Esophagus mucosa (tissue), 1 donor: ENCODE measurements at places on chromosomes 1 and 21. TPM values are rescaled to one million over a fixed set of nuclear protein-coding genes. Genes with fewer than 3 reads are reported as not detected.

IL20 gene
- not detected for total RNA-seq

SPRR3 gene
- total RNA-seq, result 10,043 TPM

CHI3L1 gene
- total RNA-seq, result 20.5 TPM

DNA sequence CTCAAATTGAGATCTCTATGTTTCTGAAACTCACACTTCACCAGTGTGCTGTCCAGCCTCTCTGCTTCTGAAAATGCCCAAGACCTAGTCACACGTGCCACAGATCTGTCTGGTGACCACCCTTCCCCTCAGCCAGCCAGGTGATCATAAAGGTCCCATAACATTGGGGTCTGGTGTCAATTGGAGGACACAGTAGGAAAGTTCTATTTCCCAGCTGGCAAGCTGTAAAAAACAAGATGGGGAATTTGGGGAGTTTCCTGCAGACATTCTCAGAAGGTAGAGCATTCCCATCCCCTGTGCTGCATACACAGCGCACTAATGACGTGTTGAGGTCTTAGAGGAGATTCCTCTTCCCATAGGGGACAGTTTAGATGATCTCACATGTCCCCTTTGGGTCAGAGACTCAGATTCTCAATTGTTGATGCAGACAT is 50.1 kb downstream of the RPS6KA1 start:
- no peak for ATAC-seq

DNA sequence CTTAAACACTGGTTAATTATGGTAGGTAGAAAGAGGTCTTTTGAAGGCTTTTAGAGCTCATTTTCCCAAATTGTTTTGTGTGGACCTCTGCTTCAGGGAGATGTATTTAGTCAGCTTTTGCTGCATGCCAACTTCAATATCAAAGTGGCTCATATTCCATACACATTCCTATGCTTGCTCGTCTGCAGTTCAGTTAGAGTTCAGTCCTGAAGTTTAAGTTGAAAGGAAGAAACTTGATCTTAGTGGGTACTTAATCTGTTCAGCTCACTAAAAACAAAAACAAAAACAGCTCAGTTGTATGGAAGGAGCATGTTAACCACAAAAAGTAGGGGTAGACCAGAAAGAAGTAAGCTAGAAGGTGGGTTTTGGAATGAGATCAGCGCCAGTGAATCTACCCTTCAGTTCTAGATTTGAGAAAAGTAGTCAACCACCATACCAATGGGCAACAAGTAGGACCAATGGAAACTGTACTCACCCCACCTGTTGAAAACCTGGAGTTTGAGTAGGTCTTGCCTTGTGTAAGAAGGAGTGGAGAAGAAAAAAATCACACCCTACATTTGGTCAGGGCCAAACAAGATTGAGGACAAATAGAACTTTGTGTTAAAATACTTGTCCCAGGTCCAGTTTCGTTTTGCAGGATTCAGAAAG is 58.0 kb downstream of the LEPR start:
- ATAC-seq, result no peak

DNA sequence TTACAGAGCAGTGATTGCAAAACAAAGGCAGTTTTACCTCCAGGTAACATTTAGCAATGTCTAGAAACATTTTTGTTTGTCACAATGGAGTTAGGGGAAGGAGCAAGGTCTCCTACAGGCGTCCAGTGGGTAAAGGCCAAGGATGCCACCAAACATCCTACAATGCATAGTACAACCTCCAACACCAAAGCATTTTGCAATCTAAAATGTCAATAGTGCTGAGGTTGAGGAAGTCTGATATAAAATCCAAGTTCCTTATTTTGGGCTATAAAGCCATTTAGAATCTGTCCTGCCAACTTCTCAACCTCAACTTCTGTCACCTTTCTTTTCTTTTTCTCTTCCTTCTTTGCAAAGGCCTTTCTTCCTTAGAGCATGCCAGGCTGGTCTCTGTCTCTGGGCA is 111.2 kb downstream of the FASLG start:
- ATAC-seq, result no peak
